Vagina (tissue), 2 donors: ENCODE measurements at places on chromosomes 11 and 22.

- no peak for DNase-seq
These were observed 262.5 kb downstream of the DCDC1 start for GRCh38 chr11:31106968-31107576.

GRCh38 chr11:110529043-110529442 is 99.3 kb downstream of the FDX1 start:
- DNase-seq = no peak

- no peak for DNase-seq
These were observed 7.1 kb downstream of the USP18 start for GRCh38 chr22:18156878-18157713.

DNA sequence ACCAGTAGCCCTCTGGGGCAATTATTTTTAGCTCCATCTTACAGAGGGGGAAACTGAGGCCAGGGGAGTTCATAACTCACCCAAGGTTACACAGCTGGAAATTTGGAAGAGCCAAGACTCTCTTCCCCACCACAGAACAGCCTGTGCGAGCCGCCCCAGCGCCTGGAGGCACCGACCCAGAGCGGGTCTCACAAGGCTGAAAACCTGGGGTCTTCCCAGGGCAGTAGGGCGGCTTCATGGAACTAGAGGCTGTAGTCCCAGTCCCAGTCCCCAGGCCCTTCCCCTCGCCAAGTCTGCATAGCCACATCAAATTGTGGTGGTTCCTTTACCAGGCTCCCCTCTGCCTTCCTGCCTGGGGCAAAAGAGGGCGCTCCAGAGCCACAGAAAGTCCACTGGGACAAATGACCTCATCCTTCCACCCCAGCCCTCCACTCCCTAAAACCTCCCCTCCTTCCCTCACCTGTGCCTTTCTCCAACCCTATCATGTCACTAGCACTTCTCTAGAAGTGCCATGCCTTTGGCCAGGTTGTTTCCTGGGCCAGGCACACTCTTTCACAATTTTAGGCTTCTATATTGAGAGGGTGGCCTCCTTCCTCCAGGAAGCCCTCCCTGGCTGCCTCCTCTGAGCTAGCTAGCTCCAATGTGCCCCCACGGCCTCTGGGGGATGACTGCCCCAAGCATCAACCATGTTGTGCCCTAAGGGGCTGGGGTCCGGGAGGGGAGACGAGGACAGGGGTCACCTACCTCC is 15.2 kb upstream of the CDC42EP1 start:
- DNase-seq = no peak

DNA sequence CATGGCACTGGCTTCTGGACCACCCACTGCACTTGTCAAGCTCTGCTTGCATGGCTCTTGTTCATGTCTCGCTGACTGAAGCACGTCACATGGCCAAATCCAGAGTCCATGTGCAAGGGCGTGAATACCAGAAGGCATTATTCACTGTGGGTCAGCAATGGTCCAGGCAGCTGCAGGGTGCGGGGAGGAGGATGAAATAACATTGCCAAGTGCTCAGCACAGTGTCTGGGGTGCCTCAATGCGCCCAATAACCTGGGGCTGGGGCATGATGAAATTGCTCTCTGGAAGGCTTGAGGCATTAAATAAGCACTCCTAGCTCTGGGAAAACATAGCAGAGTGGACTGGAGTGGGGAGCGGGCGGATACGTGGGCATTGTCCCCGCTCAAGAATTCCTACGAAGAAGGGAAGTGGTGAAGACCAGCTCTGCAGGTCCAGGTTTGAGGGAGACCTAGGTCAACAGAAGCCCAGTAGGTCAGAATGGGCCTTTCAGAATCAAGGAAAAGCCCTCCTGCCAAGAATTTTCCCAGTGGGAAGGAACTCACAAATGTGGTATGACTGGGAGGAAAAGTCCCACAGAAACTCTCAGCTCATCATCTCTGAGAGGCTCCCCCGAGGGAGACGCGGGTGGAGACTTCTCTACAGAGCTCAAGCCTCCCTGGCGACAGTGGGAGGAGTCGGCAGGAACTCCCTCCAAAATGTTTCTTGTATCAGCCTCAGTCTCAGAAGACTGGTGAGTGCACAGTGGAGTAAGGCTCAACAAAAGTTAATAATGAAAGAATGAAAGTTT is 15.3 kb upstream of the ACCSL start:
- DNase-seq = peak; percentile 87

GRCh38 chr22:45524966-45525365 is 22.3 kb downstream of the FBLN1 start:
- no peak for DNase-seq

DNA sequence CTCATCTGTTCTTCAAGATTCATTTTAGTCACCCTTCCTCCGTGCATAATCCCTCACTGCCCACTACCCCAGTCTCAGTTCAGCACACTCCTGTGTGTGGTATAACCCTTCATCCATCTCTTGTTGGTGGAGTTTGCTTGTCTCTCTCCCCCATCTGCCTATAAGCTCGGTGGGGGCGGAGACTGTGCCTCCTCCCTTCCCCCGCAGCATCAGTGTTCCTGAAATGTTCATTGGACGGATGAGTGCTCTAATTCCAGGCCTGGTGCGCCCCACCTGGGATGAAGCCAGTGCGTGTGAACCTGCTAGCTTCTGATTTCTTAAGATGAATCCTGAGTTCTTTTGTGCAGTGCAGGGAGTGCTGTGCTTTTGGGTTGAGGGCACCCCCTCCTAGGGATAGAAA is 100.0 kb downstream of the GRIK4 start:
- no peak for DNase-seq
